ENCODE measurements at places on chromosomes 7 and 10.

- DNase-seq, result no peak
Measured at GRCh38 chr7:102471791-102472125, 7.0 kb downstream of the POLR2J start.

GRCh38 chr10:97788552-97789442, 17.0 kb upstream of the SFRP5 start:
- DNase-seq, result no peak

DNA sequence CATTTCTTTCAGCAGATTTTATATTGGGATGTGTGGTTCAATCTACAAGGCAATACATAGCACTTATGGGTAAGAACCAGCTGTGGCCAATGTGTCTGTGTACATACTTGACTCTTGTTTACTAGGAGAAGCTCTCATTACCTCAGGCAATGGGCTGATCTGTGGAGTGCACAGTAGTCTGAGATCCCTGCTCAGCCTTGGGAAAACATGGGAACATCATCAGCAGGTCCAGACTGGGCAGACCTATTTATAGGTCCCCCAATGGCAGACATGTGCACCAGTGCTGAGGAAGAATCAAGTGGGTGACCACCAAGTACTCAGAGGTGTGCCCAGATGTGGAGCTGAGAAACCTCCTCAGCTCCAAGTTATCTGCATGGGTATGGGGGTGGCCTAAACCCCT, 349.7 kb downstream of the KIF20B start:
- DNase-seq, result no peak

- no peak for DNase-seq
Measured at GRCh38 chr7:99041526-99041925, 102.4 kb downstream of the SMURF1 start.

DNA sequence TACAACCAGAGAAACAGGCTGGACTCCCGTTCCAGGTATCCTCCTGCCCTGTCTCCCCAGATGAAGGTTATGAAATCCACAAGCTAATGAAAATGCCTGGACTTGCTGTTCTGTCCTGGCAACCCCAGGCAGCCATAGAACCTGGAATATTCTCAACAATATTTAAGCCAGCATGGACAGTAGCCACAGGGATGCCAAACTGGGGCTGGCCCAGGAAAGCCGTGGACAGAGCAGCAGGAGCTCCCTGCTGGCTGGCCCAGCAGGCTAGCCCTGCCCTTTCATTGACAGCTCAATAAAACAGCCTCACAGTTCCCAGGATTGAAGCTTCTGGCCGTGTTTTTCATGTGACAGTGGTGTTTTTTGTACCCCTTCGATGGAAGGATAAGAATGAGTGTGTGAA, 230.6 kb downstream of the BMPER start:
- no peak for DNase-seq

DNA sequence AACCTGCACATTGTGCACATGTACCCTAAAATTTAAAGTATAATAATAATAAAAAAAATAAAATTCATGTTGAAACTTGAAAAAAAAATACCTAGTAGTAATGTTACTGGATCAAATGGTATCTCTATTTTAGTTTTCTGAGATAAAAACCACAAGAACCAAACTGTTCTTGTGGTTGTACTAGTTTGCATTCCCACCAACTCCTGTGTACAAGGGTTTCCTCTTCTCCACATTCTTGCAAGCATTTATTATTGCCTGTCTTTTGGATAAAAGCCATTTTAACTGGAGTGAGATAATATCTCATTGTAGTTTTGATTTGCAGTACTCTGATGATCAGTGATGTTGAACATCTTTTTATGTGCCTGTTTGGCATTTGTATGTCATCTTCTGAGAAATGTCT, 177.7 kb downstream of the KIF20B start:
- no peak for DNase-seq

DNA sequence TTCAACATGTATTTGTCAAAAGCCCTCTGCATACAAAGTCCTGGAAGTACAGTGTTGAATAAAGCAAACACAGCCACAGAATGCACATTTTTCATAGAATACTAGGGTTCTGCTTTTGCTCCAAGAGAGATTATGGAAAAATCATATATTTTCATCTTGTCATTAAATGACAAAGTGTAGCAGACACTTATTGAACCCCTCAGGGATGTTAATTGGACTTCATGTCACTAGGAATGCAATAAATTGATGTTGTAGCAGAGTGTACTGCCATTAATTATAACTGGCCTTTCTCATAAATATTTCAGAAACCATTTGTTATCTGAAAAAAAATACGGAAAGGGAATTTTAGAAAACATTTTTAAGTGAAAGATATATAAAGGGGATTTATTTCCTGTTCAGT, 64.5 kb upstream of the TAC1 start:
- DNase-seq, result no peak

- no peak for DNase-seq
Measured at GRCh38 chr7:128408709-128409595, 830 bp downstream of the IMPDH1 start.

GRCh38 chr10:52050429-52051047, 263.5 kb upstream of the DKK1 start:
- DNase-seq, result no peak

- DNase-seq, result no peak
Measured at GRCh38 chr7:32318300-32319011, 171.7 kb downstream of the LSM5 start.

GRCh38 chr7:113915956-113916355, 2.9 kb downstream of the PPP1R3A start:
- DNase-seq, result no peak

GRCh38 chr7:148547951-148548350, 42.6 kb upstream of the C7orf33 start:
- no peak for DNase-seq

GRCh38 chr10:27390681-27391080, 113.4 kb upstream of the RAB18 start:
- no peak for DNase-seq

DNA sequence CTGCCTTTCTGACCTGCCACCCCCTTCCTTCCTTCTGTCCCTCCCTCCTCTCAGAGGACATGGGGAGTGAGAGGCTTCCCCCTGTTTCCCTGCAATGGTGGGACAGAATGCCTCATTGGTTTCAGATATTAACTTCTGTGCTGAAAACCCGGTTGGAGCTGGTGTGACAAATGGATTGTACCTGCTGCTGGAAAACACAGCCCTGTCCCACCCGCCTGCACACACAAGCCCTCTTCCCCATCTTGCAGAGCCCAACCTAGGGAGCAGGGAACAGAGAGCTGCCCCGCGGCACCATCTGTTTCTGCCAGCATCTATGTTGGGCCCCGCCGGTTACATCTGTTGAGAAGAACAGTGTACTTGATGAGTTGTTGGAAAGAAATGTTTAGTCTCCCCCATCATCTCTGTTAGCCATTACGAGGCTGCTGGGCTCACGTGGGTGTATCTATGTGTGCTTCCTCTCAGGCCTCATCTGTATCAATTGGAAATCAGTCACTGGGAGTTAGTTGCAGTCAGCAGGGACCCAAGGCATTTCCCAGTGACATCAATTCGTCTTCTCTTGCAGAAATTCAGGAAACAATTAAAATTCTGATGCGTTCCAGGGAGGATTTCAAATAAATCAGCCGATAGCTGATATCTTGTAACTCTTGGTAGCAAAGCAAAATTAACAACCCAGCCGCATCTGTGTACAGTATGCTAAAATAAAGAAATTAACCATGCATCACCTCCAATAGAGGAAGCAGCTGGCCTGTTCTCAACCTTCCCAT, 725.6 kb upstream of the GALNT17 start:
- DNase-seq, result no peak

DNA sequence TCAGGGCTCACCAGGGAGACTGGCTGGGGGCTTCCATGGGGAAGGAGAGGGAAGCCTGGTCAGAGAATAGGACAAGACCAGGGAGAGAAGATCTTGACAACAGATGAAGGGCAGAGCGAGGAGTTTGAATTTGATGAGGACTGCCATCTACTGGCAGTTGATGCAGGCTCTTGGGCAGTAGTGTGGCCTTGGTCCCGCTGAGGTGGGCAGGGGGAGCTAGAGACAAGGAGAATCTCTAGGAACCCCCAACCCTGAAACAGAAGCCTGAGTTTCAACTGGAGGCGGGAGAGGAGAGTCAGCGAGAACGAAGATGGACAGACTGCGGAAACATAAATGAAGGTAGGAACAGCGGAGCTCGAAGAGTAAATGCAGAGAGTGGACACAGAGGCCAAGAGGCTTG, 81.0 kb downstream of the PPP1R3C start:
- no peak for DNase-seq

GRCh38 chr7:80640846-80641245, 2.4 kb downstream of the CD36 start:
- no peak for DNase-seq

DNA sequence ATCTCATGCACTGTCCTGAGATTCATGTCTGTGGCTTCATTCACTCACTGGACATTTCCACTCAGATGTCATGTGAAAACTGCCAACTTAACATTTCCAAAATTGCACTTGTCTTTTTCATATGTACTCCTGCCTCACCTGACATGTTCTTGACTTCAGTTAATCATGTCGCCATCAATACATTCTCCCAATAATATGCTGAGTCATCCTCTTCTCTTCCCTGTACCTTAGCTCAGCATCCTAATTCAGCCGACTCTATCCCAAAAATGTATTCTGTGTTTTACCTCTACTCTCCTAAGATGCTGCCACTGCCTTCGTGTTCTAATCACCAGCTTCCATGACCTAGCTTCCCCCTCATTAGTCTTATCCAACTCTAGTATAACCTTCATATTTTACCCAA, 93.9 kb upstream of the GNAI1 start:
- no peak for DNase-seq

GRCh38 chr7:156616269-156617202, 24.0 kb upstream of the RNF32 start:
- DNase-seq, result no peak

DNA sequence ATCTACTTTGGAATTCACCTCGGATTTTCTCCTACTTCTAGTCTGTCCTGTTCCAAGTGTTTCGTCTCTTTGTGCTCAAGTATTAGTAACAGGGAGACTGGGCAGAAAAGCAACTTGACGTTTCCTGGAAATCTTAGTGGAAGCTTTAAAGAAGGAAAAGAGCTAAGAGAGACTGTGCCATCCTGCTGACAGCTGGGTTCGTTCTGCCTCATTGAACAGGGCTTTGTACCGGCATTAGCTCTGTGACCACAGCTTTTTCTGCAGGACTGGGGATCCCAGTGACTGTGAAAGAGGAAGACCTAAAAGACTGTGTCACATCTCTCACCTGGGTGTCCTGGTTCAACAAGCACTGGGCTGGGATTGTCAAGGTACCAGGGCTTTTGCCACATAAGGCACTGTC, 70.8 kb upstream of the CDCA7L start:
- no peak for DNase-seq

DNA sequence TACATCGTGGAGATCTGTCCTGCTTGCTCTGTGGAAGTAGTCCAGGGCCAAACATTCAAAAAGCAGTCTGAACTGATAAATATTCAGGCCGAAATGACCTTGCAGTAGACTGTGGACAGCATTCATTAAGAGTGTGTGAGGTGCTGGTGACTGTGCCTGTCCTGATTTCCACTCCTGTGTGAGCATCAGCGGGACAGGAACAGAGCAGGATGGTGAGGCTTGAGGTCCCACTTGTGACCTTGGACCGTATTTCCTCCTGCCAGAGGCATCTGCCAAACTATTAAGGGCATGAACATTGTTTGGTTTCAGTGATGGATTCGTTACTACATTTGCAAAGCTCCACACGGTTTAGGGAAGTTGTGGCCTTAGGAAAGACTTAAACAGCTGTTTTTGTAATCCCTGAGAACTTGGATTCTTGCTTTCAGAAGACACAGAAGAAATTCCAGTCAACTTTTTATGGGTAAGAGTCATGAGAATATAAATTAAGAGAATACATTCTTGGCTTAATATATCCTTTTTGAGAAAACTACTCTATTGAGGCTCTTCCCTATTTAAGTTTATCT, 32.8 kb downstream of the CCNY start:
- DNase-seq, result no peak

DNA sequence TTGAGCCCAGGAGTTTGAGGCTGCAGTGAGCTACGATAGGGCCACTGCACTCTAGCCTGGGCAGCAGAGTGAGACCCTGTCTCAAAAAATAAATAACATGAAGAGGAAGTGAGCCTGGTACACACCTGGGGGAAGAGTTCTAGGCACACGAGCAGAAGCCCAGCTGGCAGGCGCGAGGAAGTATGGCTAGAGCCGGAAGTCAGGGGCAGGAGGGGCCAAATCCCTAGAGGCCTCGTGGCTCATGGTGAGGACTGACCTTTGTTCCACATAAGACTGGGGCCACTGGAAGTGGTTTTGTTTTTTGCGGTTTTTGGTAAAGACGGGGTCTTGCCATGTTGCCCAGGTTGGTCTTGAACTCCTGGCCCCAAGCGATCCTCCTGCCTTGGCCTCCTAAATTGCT, 117.6 kb downstream of the HIP1 start:
- no peak for DNase-seq

DNA sequence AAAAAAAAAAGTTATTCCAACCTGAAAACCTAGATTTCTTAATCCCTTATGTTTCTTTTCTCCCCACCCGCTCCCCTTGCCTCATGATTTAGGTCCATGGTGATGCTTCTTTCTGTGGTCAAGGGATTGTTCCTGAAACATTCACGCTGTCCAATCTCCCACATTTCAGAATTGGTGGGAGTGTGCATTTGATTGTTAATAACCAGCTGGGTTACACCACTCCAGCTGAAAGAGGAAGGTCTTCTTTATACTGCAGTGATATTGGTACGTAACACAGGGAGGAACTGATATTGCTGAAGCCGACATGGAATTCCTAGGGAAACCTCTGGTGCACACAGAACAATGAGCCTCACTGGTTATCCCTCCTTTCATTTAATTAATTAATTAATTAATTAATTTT, 22.7 kb downstream of the DHTKD1 start:
- DNase-seq, result no peak

DNA sequence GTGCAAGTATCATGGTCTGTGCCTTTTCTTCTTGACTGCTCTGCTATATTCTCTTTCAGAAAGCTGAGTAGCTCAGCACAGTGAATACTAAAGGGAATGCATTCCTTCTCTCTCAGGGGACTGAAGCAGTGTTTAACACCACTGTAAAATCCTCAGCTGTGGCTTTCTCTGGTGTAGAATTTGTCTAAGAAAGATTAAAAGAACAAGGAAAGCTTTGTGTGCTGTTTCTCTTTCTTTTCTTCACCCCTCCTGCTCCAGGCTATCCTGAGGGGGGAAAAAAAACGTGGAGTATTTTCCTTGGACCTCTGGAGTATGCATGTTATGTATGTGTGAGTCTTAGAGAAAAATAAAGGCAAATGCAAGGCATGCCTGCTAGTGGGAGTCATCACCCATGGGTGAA, 383.9 kb downstream of the AUTS2 start:
- no peak for DNase-seq

Measured in activated T-cell treated with anti-CD3 and anti-CD28 coated beads for 4 hours (primary cell).